HuH-7 (cell line): ENCODE measurements at places on chromosomes 1 and 21.

- no peak for DNase-seq
These were observed 138.5 kb downstream of the CLIC6 start for GRCh38 chr21:34807146-34807880.

DNA sequence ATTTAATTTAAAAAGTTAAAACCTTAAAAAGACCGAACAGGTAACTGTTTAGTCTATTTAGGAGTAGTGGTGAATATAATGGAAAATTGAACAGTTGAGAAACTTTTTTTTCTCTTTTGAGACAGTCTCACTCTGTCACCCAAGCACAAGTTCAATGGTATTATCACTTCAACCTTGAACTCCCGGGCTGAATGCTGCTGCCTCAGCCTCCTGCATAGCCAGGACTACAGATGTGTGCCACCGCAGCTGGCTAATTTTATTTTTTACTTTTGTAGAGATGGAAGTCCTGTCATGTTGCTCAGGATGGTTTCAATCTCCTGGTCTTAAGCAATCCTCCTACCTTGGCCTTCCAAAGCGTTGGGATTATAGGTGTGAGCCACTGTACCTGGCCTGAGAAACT lies 16.2 kb upstream of the GBP2 start:
- no peak for DNase-seq

- DNase-seq: no peak
These were observed 53.8 kb downstream of the STUM start for GRCh38 chr1:226602186-226603021.

GRCh38 chr1:203772836-203773235 lies 7.9 kb downstream of the LAX1 start:
- DNase-seq: no peak

- DNase-seq: no peak
These were observed 15.8 kb upstream of the CCDC190 start for GRCh38 chr1:162876751-162877150.

DNA sequence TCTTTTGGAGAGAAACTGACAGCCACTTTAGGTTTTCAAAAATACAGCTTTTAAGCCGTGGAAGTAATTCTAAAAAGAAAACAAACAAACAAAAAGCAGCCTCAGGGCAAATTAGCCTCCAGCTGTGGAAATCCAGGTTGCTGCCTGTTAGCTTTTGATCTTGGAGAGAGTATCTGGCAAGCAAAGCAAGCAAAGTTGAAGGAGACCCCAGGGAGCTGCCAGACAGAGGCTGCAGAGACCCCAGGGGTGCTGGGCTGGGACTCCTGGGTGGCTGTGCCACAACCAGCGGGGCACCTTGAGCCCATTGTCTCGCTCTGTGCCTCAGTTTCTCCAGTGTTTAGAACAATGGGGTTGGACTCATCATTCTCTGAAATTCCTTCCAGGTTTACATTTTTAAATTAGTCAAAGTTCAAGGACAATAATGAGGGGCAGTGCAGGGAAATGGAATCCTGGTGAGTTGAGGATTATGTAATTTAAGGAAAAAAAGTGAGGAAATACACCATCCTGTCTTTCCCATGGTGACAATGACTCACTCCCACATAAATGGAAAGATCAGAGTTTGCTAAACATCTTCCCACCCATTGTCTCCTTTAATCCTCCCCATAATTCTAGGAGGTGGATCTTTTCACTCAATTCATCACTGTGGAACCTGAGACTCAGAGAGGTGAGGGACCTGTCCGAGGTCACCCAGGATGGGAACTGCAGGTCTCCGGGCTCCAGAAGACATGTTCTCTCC lies 480.5 kb downstream of the MATN1 start:
- DNase-seq: no peak

- no peak for DNase-seq
These were observed 78.1 kb upstream of the RUNX3 start for GRCh38 chr1:25008192-25008485.

GRCh38 chr1:192539297-192540092 lies 36.1 kb upstream of the RGS1 start:
- peak; percentile 9 for DNase-seq

- DNase-seq: peak; percentile 68
These were observed 46.0 kb upstream of the MACF1 start for GRCh38 chr1:39158327-39159086.

DNA sequence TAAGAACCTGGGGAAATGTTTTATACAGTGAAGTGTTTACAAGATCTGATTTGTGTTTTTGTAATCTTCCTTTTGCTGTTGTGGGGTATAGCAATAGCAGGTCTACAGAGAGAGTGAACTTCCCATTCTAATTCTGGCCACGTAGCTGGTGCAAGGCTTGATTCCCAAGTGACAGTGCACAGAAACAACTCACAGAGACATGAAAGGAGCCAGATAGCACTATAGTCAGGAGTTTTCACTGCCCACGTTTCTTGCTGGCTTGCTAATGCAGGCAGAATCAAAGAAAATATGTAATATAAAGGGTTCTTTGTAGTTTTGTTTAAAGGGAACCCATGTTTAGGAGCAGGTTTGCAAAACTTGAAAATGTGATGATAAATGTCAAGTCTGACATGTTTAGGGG lies 170.9 kb upstream of the IVNS1ABP start:
- DNase-seq: no peak

DNA sequence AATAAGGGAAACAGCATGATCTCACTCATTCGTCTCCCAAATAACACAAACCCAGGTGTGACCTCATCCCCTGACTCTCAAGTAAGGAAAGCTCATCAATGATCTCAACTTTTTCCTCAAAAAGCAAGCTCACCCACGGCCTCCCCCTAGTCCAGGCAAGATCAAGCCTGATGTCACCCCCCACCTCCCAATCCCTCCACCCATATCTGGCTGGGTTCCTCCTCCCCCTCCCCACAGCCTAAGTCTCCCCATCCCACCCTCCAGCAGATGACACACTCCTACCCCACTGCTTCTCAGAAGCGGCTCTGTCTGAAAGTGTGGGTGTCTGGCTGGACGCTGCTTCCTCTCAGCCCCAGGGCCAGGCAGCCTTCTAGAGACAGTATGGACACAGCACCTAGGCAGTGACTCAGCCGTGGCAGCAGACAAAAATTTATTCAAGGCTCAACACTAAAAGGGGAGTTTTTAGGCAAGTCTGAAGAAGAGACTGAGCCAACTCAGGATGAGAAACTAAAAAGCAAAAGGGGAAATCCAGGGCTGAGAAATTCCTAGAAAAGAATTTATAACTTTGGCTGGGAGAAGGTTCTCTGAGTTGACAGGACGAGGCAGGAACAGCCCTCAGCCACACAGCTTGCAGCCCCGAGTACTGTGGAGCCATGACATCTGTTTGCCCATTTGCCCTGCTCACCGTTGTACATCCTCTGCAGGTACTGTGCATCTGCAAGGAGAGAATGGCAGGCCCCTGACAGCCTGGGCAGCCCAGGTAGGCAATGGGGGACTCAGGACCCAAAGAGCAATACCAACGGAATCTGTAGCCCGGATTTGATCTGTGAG lies 81.6 kb upstream of the LRRC8D start:
- DNase-seq: no peak

DNA sequence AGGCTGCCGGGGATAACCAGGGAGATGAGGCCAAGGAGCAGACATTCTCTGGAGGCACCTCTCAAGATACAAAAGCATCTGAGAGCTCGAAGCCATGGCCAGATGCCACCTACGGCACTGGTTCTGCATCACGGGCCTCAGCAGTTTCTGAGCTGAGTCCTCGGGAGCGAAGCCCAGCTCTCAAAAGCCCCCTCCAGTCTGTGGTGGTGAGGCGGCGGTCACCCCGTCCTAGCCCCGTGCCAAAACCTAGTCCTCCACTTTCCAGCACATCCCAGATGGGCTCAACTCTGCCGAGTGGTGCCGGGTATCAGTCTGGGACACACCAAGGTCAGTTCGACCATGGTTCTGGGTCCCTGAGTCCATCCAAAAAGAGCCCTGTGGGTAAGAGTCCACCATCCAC lies 19.4 kb upstream of the SH3D21 start:
- DNase-seq: no peak

DNA sequence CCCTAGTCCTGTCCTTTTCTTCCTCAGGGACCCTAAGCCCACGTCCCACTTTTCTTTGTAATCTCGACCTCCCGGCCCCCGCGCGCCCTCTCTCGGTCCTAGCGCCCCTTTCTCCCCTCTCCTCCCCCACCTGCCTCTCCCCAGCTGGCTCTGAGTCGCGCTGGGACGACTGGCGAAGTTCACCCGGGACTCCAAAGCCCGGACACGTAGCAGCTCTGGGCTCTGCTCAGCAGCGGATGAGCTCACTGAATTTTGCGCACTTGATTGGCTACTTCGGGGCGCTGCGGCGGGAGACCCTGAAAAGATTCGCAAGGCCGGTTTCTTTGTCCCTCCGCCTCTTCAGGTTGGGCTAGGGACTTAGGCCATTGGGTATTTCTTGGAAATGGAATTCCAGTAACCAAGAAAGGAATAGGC lies 16.3 kb upstream of the ACKR1 start:
- no peak for DNase-seq
